ENCODE measurements at places on chromosomes 5 and 9. TPM values are rescaled to one million over a fixed set of nuclear protein-coding genes. Genes with fewer than 3 reads are reported as not detected.

The KCNN2 gene
- total RNA-seq, result not detected

The SPINK5 gene
- not detected for total RNA-seq

- H3K36me3 ChIP-seq, result no peaks in the 10 kb centered on the region
- H3K27me3 ChIP-seq, result no peaks in the 10 kb centered on the region
- no peak for DNase-seq
- no peak overlapping the region for H3K4me3 ChIP-seq
- peaks cover 6% of the 10 kb centered on the region for H3K4me1 ChIP-seq
- no peak overlapping the region for H3K27ac ChIP-seq
Measured at GRCh38 chr9:79465156-79465555, 106.6 kb upstream of the TLE4 start.

DNA sequence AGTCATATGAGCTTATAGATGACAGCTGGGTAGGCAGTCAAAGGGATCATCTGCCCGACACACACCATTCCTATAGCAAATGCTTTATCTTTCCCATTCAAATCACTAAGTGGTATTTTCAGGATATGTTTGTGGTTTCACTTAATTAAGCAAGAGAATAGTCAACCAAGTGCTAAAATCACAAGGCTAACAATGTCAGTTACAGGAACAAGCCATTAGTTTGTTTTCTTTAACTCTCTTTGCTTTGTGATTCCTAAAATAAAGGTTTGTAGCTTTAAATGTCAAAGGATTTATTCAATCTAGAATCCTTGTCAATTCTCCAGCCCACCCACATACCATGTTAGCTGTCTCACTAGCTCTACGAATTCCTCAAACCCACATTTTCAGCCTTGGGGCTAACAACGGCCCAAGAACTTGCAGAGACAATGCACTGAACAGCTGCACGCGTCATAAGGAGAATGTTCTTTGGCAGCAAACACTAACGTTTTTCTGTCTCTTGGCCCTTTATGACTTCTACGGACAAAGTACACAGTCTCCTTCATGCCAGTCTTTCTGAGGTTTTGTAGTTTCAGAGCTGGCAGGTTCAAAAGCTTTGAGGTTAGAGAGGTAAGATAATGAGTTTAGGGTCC lies 56.6 kb downstream of the ELAVL2 start:
- no peaks in the 10 kb centered on the region for H3K36me3 ChIP-seq
- H3K4me3 ChIP-seq, result no peak overlapping the region
- no peak overlapping the region for H3K27ac ChIP-seq

- no peaks in the 10 kb centered on the region for H3K4me1 ChIP-seq
- no peak overlapping the region for H3K4me3 ChIP-seq
- peaks cover 5% of the 10 kb centered on the region for H3K36me3 ChIP-seq
- no peak overlapping the region for H3K27ac ChIP-seq
- H3K27me3 ChIP-seq, result peaks cover 33% of the 10 kb centered on the region
Measured at GRCh38 chr9:87950765-87951488, 23.4 kb downstream of the CDK20 start.

- H3K36me3 ChIP-seq, result no peaks in the 10 kb centered on the region
- no peaks in the 10 kb centered on the region for H3K4me1 ChIP-seq
- peaks cover 7% of the 10 kb centered on the region for H3K27me3 ChIP-seq
- DNase-seq, result no peak
Measured at GRCh38 chr9:76314321-76314720, 79.9 kb downstream of the RFK start.

DNA sequence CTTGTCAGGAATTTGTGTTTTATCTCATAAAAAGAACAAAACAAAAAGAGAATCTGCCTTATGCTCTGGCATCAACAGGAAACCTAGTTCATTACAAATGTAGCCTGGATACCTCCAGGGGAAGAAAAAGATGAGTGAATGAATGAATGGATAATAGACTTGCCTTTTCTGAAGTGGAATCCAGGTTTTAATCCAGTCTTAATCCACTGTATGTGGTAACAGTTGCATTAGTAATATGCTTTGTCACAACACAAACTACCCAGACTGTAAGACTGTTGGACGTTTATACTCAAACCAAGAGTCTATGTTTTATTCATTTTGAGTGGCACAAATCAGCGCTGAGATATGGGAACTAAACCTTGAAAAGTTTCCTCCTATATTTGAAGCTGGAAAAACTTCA lies 32.1 kb upstream of the MAP3K1 start:
- no peaks in the 10 kb centered on the region for H3K4me1 ChIP-seq
- H3K27me3 ChIP-seq, result peaks cover 6% of the 10 kb centered on the region
- no peak overlapping the region for H3K4me3 ChIP-seq
- H3K36me3 ChIP-seq, result peaks cover 4% of the 10 kb centered on the region
- DNase-seq, result no peak

DNA sequence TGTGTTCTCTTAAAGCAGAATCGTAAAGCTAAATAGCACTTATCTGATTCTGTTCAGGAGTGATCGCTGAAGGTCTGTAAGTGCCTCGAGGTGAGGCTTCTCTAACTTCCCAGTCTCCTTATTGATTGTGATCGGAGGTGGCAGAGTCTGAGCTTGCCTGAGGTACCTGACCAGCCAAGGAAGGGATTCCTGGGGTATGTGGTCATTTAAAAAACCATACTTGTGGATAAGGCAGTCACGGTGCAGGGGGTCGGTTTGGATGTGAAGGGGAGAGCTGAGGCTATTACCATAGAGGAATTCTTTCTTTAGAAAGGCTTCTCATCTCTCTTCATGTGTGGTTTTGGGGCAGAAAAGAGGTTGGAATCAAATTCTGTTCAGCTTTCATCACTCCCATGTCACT lies 193.7 kb downstream of the TLE4 start:
- H3K27ac ChIP-seq, result no peak overlapping the region
- no peak overlapping the region for H3K4me3 ChIP-seq
- peaks cover 7% of the 10 kb centered on the region for H3K27me3 ChIP-seq
- no peak for DNase-seq
- H3K36me3 ChIP-seq, result no peaks in the 10 kb centered on the region

Measured in activated T-cell treated with anti-CD3 and anti-CD28 coated beads, Interleukin-2, amount 50 U/mL, for 72 hours (primary cell).